Caco-2 (cell line): ENCODE measurements at places on chromosomes 16 and 17.
A peak's percentile ranks its signal among the peaks of the same experiment; 100 is the strongest.

DNA sequence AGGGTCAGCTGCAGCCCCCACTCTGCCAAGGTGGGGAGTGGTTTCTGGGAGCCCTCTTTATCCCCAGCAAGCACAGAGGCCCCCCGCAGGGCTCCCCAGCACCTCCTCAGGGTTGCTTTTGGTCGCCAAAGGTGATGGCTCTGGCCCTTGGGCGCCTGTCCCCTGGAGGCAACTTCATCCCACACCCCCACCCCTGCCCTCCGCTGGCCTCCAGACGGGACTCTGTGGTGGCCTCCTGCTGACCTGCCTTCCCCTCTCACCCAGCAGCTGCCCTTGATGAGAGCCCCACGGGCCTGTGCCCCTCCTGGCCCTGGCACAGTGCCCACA lies 7.8 kb upstream of the RHOT2 start:
- no peak for DNase-seq

- DNase-seq = no peak
Measured at GRCh38 chr17:751269-752001, 629 bp downstream of the GEMIN4 start.

DNA sequence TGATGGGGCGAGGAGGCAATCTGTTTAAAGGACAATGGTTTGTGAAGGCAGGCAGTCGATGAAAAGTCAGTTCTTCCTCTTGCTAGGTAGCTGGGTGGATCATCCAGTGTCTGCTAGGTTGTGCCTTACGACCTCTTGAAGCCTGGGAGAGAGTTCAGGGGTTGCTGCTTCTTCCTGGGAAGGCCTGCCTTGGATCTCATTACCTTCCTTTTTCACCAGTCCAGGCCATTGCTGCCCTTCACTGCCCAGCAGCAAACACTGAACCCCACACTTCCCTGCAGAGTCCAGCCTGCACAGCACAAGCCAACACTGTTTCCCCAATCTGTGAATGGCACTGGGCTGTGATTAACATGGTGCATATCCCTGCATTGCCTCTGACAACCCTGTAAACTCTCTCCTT lies 24.7 kb downstream of the HS3ST2 start:
- DNase-seq = no peak

DNA sequence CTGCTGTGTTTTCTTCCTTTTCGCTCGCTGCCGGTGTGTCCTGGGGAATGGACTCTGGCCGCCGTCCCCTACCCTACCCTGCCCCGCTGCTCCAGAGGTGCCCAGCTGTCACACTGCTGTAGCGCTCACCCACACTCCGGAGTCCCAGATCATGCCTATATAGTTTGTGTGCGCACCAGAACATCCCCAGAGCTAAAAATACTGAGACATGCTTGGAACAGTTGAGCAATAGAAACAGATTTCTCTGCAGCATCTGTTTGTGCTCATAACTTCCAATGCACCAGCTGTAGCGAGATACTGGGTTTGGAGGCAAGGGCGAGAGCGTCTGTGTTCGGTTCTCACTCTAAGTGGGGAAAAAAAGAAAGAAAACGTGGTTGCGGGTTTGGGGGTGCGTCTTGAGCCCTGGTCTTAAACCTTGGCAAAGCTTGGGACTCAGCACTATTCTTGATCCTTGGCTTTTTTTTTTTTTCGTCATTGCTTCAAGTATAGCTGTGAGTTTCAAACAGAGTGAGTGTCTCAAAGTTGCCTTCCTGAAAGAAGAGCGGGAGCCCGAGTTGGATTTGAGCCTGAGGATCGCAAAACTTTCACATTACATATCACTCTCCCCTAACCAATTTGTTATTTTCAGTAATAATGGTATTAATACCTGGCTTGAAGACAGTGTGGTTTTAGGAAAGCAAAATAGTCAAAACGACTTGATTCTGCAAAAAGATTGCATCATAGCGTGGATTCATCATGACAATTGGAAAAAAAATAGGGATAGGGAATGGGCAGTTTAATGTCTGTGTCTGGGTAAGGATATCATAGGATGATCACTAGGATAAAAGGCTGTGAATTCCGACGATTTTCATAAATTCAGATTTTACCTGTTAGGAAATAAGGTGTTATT lies 621 bp downstream of the KCNJ2 start:
- DNase-seq = no peak

- DNase-seq = no peak
Measured at GRCh38 chr17:29172589-29172988, 7.6 kb downstream of the MYO18A start.

DNA sequence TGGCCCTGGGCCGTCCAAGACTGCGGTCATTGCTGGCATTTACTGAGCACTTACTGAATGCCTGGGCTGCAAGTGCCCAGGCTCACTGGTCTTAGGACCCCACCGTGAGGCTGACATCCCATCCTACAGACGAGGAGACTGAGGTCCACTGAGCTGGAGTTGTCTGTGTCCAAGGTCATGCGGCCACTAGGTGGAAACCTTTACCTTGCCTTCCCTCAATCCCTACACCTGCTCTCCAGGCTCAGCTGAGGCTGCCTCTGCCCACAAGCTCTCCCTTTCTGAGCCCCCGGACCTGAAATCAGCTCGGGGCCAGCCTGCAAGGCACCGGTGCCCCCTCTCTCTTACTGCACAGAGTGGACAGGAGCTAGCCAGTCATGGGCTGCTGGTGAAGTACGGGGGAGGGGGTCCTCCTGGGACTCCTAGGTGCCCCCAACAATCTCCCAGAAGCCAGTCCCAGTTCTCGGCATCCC lies 1.5 kb downstream of the CASKIN1 start:
- DNase-seq = peak; percentile 73

DNA sequence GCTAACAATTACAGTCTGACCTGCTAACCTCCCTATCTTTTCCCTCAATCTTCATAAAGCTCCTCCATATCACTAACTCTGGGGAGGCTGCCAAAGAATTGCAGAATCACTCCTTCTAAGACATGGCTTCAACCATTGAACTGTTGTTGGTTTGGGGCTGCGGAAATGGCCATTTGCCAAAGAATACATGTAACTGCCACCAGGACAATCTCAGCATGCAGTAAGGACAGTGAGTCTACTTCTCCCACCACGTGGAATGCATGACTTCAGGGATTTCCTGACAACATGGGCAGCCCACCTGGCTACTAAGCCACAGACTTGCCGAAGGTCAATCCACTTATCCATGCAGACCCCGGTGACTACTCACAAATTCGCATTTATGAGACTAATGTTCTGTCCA lies 104.3 kb upstream of the NUDT7 start:
- DNase-seq = no peak

GRCh38 chr17:29115961-29116803 lies 64.0 kb downstream of the MYO18A start:
- peak; percentile 62 for DNase-seq

- DNase-seq = peak; percentile 61
Measured at GRCh38 chr16:22098405-22099255, 6.3 kb downstream of the VWA3A start.

DNA sequence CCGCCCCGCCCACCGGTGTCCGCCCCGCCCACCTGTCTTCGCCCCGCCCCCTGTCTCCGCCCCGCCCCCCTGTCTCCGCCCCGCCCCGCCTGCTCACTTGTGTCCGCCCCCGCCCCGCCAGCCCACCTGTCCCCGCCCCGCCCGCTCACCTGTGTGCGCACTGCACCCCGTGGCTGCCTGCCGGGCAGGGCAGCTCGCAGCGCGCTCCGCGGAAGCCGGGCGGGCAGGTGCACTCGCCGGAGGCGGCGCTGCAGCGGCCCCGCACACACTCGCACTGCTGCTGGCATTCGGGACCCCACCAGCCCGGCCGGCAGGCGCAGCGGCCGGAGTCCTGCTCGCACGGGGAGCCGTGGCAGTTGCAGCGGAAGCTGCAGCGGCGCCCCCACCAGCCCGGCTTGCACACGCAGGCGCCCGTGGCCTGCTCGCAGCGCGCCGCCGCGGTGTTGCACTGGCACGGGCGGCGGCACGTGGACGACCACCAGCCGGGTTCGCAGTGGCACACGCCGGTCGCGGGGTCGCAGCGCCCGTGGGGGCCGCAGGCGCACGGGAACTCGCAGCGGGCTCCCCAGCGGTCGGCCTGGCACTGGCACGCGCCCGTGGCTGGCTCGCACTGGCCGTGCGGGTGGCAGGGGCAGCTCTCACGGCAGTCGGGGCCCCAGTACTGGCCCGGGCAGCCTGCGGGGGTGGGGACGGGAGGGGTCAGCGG lies 2.1 kb downstream of the SCARF1 start:
- peak; percentile 92 for DNase-seq

GRCh38 chr17:32331243-32332040 lies 10.5 kb downstream of the C17orf75 start:
- DNase-seq = no peak

DNA sequence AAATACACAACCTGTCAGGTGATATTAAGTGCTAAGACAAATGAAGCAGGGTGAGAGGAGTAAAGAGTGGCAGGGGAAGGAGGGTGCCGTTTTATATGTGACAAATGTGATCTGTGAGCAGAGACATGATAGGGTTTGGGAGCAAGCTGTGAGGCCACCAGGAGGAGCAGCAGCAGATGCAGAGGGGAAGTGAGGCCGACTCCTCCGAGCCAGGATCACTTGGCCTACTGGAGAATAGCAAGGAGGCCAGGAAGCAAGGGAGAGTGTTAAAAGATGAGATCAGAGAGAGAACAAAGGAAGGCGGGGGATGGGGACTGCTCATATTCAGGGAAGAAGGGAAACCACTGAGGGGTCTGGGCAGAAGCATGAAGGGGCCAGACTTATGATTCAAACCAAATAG lies 129.4 kb downstream of the TANGO6 start:
- peak; percentile 54 for DNase-seq

DNA sequence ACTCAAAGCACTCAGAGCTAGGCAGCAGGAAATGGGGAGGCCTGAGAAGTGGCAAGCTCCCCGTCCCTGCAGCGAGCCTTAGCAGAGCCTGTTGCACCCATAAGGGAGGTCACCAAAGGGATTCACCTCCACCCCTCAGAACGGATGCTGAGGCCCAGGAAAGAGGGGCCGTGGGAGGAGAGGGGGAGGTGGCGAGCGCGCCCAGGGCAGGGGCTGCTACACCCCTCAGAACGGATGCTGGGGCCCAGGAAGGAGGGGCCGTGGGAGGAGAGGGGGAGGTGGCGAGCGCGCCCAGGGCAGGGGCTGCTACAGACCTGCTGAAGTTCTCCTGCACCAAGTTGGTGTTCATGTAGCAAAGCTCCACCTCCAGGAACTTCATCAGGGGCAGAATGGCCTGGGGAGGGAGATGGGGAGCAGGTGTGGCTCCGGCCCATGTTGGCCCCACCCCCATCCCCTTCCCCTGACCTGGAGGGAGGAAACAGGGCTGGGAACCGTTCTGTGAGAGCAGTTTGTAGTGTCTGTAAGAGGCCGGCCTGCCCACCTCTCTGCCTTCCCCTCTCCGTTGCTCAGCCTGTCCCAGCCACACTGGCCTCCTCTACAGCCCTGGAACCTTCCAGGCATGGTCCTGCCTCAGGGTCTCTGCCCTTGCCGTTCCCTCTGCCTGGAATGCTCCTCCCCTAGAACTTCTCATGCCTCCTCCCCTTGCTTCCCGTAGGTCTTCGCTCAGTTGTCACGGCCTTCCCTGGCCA lies 11.4 kb downstream of the UNC13D start:
- DNase-seq = no peak

GRCh38 chr16:10206215-10206614 lies 24.0 kb upstream of the GRIN2A start:
- DNase-seq = no peak

DNA sequence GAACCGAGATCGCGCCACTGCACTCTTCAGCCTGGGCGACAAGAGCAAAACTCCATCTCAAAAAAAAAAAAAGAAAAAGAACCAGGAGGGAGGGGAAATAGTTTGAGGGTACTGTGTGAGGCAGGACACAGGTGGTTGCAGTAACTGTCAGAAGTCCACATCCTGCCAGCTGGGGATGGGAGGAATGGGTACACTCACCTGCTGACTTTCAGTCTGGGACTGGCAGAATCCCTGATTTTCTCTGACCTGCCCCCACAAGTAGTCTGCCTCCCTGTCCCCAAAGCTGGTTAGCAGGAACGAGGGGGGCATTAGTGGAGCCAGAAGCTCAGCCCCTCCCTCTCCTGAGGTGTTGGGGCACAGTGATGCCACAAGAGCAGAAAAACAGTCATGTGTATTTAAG lies 7.1 kb upstream of the ARL5C start:
- DNase-seq = no peak

DNA sequence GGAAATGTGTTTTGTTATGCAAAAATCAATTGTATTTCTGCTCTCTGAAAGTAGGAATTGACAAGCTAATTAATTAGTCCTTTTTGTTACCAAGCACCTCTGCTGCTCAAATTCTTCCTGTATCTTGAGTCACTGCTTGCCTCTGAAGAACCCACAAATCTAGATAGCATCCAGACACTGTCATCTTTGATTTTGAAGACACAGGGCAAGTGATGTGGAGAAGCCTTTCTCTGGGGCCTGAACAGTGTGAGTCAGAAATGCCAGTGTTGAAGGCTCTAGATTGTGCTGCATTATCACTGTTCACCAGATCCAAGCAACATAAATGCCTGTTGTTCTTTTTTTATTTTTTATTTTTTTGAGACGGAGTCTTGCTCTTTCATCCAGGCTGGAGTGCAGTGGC lies 10.9 kb upstream of the ST6GALNAC1 start:
- DNase-seq = no peak

- peak; percentile 54 for DNase-seq
Measured at GRCh38 chr17:37067555-37068111, 118.9 kb downstream of the AATF start.

DNA sequence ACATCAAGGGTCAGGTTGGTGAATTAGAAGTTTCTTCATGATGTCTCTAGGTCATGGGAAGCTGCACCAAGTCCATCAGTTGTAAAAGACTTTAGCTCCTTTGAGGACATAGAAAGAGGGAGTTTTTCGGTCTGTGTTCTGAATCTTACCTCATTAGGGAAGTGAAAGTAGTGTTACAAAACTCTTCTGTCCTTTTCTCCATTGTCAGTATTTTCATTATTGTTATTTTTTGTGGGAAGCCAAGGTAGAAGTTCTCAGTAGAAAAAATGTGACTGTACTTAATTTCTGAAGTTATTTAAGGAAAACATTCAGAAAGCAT lies 24.2 kb downstream of the MAP3K3 start:
- DNase-seq = no peak

DNA sequence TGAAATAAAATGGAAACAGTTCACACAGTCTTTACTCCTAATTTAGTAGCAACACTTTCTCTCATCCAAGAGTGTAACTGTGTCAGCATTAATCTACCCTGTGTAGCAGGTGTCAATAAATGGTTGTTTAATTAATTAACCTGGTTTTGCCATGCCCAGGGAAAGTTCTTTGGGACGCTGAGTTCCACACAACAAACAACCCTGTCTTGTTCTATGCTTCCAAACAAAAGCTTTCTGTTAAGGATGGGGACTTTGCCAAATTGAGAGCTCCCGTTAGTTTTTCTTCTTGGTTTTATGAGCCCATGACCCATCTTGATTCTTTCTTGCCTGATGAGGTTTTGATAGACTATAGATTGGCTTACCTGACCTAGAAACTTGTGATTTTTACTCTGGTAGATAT lies 530.1 kb downstream of the KCNJ2 start:
- no peak for DNase-seq
